AG09309 (cell line): ENCODE measurements at places on chromosomes 3 and 15.

GRCh38 chr3:171054921-171055320, 28.4 kb upstream of the SLC2A2 start:
- no peak for DNase-seq

DNA sequence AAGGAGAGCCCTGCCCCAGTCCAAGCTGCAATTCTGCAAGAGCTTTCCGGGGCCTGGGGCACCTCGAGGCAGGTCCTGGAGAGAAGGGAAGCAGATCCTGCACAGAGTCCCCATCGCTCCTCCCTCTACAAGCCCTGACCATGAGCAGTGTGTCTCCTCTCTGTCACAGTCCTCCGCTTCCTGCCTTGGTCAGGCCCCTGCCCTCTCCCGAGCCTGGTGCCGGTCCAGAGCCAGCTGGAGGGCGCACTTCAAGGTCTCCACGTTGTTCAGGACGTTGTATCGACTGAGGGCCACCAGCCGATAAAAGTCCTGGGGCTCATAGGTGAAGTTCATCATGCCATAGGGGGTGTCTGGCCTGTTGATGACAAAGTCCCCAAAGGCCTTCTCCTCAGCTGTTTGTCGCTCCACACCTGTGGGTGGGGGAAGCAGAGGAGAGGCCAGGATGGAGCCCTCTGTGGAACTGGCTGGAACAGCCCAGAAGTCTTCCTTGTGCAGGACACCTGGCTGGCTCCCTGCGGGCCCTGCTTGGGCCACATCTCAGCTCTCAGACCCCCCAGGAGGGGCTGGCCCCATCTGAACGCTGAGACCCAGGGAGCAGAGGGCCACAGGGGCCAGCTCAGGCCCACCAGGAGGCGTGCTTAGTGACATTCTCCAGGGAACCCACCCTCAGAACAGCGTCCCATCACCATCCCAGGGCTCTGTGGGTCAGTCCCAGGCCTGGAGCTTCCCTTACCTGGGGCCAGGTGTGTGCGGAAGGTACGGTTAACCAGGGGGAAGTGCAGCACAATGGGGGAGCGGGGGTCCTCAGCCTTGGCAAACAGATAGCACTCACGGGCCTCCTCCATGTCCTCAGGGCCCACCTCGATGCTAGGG, 14.4 kb downstream of the PLA2G4F start:
- DNase-seq, result no peak

GRCh38 chr3:147989344-147989743, 580.2 kb downstream of the ZIC1 start:
- DNase-seq, result no peak

DNA sequence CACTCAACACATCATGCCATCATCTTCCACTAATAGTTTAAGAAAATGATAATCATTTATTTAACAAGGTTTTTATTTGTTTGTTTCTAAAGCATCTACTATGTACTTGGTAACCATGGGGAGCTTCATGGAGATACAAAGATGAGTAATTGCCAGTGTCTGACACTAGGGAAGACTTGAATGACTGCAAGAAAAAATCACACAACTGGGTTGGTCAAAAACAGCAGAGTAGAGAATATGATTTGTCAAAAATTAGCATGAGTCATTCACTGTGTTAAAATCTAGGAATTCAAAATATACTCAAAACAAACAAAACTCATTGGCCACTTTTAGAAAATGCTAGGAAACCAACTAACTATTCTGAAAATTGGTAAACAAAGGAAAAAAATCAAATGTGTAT, 6.3 kb downstream of the BNC1 start:
- no peak for DNase-seq

DNA sequence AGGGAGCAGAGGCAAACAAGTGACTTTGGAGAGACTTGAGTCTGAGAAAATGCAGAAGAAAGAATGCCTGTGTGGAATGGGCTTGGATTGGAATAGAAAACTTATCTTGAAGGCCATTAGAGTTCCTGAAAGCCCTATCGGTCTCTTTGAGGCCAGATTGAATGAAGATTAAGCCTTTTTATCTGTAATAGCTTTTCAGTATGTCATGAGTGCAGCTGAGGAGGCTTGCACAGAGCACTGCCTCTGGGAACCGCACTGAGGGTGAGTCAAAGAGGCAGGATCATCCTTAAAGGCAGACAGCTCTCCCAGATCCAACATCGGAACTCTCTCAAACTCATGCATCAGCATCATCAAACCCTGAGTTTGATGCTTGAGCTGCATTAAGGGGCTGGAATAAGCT, 515.2 kb downstream of the NTRK3 start:
- DNase-seq, result no peak
